Regular cardiac myocyte (primary cell): ENCODE measurements at places on chromosomes 2 and 18. TPM values are rescaled to one million over a fixed set of nuclear protein-coding genes. Genes with fewer than 3 reads are reported as not detected.

HRH4 gene
- total RNA-seq, result under 0.01 and 0.28 TPM in 2 replicates

CELF4 gene
- under 0.01 TPM in 1 of 2 replicates, not detected in the other for total RNA-seq

EMILIN1 gene
- 137 and 184 TPM in 2 replicates for total RNA-seq

DTNA gene
- 14.8 and 31.3 TPM in 2 replicates for total RNA-seq

SP5 gene
- total RNA-seq, result not detected in 2 replicates

DYNAP gene
- total RNA-seq, result not detected in 2 replicates

SIX3 gene
- total RNA-seq, result not detected in 2 replicates

ZNF638 gene
- total RNA-seq, result 81.9 and 154 TPM in 2 replicates

AMER3 gene
- not detected in 2 replicates for total RNA-seq

TCF4 gene
- 88.0 and 89.6 TPM in 2 replicates for total RNA-seq

UBE2F gene
- 43.7 and 67.7 TPM in 2 replicates for total RNA-seq
